ENCODE measurements at places on chromosomes 3 and 15.

DNA sequence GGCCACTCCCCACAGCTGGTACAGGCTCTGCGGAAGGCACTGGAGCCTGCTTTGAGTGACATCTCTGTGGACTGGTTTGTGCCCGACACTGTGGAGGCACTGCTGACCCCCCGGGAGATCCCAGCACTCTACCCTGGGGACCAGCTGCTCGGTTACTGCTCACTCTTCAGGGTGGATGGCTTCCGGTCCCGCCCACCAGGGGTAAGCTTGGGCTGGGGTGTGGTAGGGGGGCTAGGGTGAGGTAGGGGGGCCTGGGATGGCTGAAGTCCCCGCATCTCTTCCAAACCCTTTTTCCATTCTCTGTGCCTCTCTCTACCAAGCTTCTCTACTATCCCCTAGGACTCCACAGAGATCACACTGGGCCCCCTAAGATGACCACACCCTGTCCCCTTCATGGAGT is 7.8 kb downstream of the VWA5B2 start:
- DNase-seq, result no peak

DNA sequence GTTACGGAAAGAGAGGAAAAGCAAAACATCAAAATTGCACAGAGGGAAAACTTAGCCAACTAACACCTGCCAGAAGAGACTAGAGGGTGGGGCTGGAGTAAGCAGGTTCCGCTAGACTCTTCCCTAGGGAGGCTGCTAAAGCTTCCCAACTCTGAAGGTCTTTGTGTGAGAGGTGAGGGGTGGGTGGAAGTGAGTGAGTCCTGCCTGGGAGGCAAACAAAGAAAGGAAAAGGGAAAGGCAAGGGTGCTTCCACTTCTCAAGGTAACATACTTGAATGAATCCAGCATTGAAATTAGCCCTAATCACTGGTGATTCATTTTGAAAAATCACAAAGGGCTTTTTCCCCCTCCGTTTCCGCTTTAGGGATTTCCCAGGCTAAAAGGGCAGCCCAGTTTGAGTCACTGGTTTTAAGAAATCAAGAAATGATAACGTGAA is 220.5 kb upstream of the ADAMTS9 start:
- DNase-seq, result no peak

DNA sequence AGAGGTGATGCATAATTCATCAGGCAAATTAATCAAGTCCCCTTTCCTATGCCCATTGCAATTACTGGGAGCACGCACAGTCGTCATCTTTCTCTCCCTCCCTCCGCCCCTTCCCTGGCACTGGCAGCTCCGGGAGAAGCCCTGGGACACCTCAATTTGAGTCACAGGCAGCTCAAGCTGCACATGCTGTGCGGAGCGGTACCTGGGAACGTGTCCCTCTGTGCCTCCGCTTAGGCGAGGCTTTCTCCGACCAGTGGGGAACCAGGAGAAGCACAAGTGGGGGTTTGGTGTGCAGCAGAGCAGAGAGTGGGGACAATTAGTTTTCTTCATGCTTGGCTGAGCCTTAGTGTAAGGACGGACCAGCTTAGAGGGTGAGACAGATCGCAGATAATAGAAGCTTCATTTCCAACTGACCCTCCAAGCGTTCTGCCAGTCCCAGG is 88.3 kb downstream of the SOX14 start:
- DNase-seq, result no peak

- no peak for DNase-seq
Observed at GRCh38 chr3:127744875-127745274, 72.1 kb downstream of the ABTB1 start.

DNA sequence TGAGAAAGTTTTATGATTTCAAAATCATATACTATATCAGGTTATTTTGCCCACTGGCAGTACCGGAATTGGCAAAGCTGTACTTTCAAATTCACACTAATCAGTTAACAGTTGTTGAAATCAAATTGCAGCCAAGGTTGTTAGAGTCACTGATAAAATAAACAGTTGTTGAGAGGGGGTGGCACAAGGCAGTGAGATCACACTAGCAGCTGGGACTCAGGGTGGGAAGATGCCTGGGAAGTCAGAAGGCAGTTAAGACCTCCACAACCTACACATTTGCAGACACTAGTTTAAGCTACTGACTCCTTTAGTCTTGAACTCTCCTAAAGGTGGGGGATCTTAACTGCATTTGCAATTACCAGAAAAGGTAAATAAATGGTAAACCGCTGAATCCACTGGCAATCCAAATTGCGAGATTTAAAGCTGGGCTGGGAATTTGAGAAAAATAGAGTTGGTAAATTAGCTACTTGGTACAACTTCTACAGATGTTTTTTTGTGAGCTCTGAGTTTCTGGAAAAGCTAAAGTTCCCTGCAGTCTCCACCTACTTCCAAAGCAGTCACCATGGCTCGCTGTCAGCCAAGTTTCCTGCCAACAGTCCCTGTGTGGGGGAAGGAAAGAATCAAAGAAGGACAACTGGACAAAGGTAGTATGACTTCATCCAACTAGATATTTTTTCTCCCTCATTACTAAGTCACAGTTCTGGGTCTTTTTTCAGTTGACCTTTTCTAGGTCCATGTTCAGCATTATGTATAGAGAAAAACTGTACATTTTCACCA is 105.7 kb downstream of the ZNF385D start:
- no peak for DNase-seq

DNA sequence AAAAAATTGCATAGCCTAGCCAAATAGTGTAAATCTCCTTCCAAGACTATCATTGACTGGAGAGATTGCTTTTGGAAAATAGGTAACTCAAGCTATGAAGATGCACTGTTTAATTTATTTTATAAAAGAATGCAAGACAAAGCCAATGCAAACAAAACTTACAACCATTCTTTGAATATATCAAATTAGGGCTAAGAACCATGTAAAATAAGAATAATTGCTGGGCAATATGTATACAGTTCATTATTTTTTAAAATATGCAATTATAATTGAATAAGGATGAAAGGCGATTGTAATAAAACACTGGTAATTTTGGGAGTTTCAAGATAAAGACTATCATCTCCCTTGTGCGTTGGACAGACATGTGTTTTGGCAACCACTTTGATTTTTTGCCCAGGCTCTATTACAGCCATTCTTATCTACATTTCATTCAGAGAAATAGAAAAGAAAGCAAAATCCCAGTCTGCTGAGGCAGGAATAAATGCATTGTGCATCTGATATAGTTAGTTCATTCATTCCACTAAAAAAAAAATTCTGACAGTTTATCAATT is 242.3 kb upstream of the ROBO1 start:
- DNase-seq, result no peak

DNA sequence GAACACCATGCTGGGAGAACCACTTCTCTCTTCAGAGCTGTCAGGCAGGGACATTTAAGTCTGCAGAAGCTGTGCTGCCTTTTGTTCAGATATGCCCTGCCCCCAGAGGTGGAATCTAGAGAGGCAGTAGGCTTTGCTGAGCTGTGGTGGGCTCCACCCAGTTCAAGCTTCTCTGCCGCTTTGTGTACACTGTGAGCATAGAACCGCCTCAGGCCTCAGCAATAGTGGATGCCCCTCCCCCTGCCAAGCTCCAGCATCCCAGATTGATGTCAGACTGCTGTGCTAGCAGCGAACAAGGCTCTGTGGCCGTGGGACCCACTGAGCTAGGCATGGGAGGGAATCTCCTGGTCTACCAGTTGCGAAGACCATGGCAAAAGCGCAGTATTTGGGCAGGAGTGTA is 121.6 kb downstream of the NFKBIZ start:
- DNase-seq, result no peak

- no peak for DNase-seq
Observed at GRCh38 chr3:123031051-123031450, 3.5 kb upstream of the SEMA5B start.

- DNase-seq, result no peak
Observed at GRCh38 chr3:124903896-124904834, 17.0 kb upstream of the ITGB5 start.

DNA sequence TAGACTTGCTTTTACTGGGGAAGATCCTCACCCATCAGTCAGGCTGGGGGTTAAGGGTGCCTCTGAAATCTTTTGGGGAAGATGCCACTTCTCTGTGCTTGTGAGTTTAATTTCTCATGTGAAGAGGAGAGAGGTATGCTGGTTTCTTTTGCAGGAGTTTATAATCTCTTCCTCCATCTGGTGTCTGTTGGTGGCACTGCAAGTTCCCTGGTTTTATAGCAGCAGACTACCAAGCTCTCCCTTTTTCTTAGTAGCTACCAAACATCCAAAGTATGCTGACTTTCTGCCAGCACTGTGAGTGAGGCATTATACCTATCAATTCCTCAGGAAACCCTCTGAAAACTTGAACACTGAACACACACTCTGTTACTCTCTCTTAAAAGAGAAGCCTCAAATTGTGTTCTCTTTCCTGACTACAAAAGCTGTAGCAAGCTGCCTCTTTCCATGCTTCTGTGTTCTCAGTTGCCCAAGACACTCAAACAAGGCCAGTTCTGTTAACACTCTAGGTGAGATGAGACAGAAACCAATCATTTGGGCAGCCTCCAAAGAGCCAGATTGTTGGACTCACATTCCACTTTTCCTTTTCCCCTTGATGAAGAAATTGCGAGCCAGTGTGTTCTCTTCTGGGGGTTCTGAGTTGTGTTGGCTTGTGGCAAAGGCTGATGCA is 299.5 kb downstream of the GAP43 start:
- no peak for DNase-seq

GRCh38 chr3:111246967-111247760 is 175.5 kb downstream of the NECTIN3 start:
- no peak for DNase-seq

All from DMS153 (cell line).